ENCODE measurements at places on chromosomes 1 and 21.

DNA sequence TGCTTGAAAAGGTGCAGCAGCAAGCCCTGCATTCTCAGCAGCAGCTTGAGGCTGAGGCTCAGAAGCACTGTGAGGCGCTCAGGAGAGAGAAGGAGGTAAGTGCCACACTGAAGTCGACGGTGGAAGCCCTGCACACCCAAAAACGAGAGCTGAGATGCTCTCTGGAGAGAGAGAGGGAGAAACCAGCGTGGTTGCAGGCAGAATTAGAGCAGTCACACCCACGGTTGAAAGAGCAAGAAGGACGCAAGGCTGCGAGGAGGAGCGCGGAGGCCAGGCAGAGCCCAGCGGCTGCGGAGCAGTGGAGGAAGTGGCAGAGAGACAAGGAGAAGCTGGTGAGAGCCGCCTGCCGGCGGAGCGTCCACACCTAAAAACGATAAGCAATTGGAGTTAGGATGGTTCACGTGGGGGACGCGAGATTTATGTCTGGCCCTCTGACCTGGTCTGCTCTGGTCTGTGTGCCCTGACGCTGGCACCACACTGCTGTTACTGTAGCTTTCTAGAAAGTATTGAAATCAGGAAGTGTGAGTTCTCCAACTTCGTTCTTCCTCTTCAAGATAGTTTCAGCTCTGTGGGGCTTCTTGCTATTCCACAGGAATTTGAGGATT lies 26.7 kb upstream of the DIP2A start:
- DNase-seq, result no peak

GRCh38 chr21:29477941-29478340 lies 179.2 kb downstream of the BACH1 start:
- DNase-seq, result no peak

GRCh38 chr21:34884346-34884929 lies 164.7 kb downstream of the RUNX1 start:
- no peak for DNase-seq

- DNase-seq, result no peak
Observed at GRCh38 chr1:169105434-169106094, 926 bp upstream of the ATP1B1 start.

DNA sequence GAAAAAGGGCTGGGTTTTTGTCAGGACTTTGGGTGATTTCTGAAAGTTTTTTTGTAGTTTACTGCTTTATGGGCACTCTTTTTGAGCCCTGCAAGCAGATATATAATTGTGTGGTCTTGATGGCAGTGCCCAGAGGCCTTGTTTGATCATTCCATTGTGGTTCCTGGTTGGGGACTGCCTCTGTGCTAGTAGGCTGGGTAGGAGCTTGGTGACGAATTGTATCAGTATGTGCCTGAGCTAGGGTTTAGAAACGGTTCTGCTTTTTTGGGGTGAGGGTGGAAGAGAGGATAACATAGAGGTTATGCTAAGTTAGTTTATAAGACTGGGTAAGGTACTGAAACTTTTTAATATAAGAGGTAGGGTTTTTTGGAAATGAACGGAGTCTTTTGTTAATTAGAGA lies 139.7 kb upstream of the ETV3 start:
- DNase-seq, result no peak

DNA sequence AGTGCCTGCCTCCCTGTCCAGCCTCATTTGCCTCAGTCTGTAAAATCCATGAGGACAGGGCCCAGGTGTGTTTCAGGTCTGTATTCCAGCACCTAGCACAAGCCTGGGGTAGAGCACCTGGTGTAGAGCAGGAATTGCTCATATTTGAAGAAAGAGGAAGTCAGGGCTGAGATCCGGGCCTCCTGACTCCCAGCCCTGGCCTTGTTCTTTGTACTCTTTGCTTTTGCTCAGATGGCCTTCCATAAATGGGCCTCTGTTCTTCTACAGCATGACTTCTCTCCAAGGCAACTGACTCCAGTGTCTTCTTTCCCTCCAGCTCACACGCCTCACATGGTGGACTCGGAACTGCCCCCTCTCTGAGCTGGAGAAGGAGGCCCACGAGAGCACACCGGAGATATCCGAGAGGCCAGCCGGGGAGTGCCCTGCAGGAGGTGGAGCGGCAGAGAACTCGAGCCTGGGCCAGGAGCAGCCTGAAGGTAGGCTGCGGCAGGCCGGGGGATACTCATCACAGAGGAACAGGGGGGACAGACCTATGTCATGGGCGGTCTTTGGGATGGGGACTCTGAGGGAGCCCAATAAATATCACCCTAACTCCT lies 19.7 kb downstream of the SLC5A9 start:
- DNase-seq, result no peak

GRCh38 chr1:219834314-219834917 lies 93.9 kb downstream of the SLC30A10 start:
- DNase-seq, result no peak

- DNase-seq, result no peak
Observed at GRCh38 chr1:3831689-3832088, 25.3 kb downstream of the CEP104 start.

DNA sequence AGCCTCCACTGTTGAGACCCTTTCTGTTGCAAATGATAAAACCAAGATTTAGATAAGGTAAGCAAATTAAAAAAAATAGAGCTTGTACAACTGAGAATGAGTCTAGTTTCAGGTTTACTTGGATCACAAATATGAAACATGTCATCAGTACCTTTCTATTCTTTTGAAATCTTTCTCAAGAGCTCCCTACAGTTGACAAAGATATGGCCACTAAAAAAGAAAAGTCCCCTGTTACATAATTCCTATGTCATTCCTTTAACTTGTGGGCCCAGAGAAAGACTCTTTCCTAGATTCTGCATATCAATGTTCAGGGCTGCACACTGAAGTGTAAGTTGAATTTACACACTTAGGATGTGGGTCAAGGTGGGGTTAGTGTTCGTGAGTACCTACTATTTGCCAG lies 168.1 kb downstream of the PLA2G4A start:
- no peak for DNase-seq

DNA sequence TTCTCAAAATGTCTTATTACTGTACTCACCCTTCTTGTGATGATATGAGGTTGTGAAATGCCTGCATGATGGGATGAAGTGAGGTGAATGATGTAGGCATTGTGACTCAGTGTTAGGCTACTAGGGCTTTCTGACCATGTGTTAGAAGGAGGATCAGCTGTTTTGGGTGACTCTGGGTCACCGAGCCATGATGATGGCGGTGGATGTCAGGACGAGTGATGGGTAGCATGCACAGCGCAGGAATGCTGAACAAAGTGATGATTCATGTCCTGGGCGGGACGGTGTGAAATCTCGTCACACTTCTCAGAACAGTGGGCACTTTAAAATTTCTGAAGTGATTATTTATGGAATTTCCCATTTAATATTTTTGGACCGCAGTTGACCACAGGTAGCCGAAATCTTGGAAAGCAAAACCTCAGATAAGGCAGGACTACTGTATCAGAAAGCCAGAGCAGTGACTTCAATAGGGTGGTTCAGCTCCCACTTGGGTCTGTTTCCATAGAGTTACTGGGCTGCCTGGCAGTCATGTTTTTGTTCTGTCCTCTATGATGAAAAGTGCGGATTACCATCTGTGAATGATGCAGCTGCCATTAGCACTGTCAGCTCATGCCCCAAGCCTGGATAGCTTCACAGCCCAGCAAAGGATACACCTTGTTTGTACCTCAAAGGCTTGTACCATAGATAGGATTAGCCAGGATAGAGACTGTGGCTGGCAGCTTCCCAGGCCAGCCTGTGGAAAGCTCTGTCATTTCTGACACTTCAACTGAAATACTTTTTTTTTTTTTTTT lies 26.6 kb downstream of the IL6R start:
- no peak for DNase-seq

- DNase-seq, result no peak
Observed at GRCh38 chr1:55259911-55260609, 44.9 kb upstream of the USP24 start.

DNA sequence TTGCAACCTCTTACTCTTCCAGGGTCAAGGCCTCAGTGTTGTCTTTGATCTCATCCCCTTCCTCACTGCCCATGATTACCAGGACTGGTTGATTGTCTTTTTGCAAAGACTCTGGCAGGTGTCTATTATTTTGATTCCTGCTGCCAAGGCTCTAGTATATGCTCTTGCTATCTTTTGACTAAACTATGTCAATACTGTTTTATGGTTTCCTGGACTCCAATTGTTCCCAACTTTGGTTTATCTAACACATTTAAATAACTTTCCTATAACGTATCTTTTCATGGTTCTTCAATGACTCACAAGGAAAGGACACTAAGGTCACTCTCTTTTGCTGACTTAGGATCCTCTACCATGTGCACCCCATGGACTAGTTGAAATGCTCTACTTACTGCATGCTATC lies 141.5 kb downstream of the PTPRC start:
- DNase-seq, result no peak

- DNase-seq, result no peak
Observed at GRCh38 chr1:70546726-70547125, 135.7 kb downstream of the CTH start.

GRCh38 chr1:30197639-30198450 lies 525.5 kb downstream of the MATN1 start:
- no peak for DNase-seq

DNA sequence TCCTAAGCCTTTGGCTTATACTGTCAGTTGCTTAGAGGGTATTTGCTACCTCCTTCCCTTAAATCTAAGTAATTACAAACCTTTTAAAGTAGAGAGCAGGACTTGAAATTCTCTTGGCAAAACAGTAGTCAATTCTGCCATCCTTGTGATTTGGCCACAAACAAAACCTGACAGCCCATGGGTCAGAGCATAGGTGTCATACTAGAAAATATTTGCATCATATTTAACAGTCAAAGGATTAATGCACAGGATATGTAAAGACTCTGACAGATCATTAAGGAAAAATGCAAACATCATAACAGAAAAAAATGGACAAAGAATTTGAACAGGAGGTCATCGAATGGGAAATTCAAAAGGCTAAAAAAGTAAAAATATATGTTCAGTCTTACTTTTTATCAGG lies 50.5 kb downstream of the ZFYVE9 start:
- no peak for DNase-seq

DNA sequence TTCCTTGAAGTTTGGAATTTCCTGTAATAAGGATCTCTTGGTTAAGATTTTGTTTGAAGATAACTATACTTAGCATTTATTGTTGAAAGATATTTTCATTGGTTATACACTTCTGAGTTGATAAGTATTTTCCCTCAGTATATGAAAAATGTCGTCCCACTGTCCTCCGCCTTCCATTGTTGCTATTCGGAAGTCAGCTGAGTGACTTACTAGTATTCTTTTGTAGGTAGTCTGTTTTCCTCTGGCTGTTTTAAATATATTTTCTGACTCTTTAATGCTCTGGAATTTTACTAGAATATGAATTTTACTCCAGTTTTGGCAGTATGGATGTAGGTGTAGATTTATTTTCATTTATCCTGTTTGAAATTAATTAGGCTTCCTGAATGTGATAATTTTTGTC lies 498.7 kb upstream of the NFIA start:
- DNase-seq, result no peak

DNA sequence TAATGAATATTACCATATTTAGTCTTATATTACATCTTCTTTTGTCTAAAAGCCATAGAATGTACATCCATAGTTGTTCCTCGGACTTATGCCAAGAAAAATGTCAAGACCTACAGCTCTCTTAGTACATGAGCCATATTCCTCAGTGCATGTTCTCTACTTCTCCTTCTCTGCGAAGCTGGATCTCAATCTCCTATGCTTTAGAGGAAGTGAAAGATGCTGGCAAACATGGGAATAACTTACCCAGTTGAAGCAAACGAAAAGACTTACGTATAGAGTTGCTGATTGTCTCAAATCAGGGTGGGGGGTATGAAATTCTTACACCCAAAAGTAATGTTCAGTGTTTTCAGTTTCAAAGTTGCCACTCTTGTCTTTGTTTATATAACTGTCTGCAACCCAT lies 32.7 kb downstream of the OR13G1 start:
- no peak for DNase-seq

Measured in activated CD4-positive, CD25-positive, alpha-beta regulatory T cell treated with anti-CD3 and anti-CD28 coated beads, Interleukin-2, amount 50 U/mL, for 16 hours (primary cell).